ENCODE measurements at places on chromosomes 12 and 14.
A peak's percentile ranks its signal among the peaks of the same experiment; 100 is the strongest.

GRCh38 chr14:92121670-92122350 lies at the start of the genes CPSF2 and NDUFB1:
Gene CPSF2 (plus strand): TSS chr14:92121969. CDS start chr14:92130985, 9,016 bp downstream.
Gene NDUFB1 (minus strand): TSS chr14:92121706. CDS start chr14:92117637, 4,069 bp downstream.
- DNase-seq: peak; percentile 99

DNA sequence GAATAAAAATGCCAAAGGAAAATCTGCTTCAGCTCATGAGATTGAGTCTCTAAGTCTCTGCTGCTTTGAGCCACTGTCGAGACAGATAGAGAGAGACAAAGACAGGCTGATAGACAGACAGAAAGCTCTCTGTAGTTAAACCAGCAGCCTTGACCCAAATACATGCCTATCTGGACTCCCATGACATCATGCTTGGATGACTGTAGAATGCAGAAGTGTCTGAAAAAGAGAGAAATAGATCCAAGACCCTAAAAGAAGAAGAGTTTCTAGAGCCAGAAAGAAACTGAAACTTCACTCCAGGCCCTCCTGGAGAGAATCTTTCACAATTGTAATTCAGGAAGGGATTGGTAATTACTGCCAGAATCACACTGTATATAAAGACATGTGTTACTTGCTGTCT lies 122.6 kb upstream of the PLXNC1 start:
- no peak for DNase-seq

- no peak for DNase-seq
These were observed 99.1 kb downstream of the BICD1 start for GRCh38 chr12:32205731-32206130.

DNA sequence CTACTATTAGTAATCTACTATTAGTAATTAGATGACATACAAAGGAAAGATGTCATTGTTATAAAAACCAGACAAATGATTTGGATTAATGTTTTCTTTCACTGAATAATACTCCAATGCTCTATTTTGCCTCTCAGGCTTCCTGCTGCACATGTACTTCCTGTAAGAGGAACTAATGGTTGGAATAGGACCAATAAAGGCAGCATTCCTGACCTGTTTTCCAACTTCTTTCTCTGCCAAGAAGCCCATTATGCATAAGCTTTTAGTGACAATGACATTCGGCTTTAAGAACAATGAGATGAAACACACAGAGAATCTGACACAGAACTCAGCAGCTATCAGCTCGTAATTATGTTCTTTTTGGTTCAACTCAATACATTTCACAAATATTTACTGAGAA lies 5.2 kb upstream of the C12orf56 start:
- no peak for DNase-seq

- no peak for DNase-seq
These were observed 50.4 kb downstream of the LRP6 start for GRCh38 chr12:12216349-12217017.

DNA sequence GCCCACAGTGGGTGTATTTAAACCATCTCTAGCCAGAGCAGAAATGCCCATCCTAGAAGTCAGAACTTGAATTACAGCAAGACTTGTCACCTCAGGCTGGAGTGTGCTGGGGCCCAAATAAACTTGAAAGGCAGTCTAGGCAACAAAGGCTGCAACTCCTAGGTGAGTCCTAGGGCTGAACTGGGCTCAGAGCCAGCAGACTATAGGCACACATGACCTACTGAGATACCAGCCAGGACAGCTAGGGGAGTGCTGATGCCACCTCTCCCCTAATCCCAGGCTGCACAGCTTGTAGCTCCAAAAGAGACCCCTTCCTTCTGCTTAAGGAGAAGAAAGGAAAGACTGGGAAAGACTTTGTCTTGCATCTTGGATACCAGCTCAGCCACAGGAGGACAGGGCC lies 106.0 kb downstream of the TXNDC16 start:
- DNase-seq: no peak

GRCh38 chr14:32081901-32082300 lies 4.8 kb downstream of the ARHGAP5 start:
- DNase-seq: no peak

DNA sequence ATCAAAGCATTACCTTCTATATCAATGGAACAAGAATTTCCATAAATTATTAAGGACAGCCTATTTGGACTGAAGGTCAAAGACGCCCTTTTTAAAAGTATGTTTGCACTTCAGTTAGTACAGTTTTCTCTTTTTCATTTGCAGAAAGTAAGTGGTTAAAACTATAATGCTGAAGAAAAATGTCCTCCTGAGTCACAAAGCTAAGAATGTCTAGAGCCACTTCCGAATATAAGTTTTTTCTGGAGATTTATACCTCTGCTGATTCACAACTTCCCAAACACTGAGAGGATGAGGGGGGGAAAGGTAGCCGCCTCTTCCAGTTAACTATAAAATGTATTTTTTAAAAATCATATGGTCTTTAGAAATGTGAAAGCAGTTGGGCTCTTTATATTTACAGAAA lies 84.9 kb downstream of the DUSP6 start:
- DNase-seq: no peak

DNA sequence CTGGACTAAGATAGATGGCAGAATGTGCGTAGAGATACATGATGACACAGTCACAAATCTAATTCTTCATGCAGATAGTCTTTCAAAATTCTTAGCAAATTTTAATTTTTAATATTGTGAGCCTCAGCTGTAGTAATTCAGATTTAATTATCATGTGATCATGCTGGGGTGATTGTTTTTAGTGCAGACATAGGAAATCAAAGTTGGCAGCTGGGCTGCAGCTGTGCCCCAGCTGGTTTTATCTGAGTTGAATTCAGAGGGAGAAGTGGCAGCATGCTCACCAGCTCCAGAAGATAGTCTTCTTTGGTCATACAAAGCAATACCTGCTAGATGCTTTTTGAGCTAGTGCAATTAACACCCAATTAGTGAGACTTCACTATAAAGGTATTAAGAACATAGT lies 292.9 kb downstream of the RAD51B start:
- peak; percentile 32 for DNase-seq

- DNase-seq: no peak
These were observed 117.2 kb upstream of the SCAF11 start for GRCh38 chr12:46107591-46107990.

- no peak for DNase-seq
These were observed 107.2 kb downstream of the RAD51B start for GRCh38 chr14:67926821-67927220.

DNA sequence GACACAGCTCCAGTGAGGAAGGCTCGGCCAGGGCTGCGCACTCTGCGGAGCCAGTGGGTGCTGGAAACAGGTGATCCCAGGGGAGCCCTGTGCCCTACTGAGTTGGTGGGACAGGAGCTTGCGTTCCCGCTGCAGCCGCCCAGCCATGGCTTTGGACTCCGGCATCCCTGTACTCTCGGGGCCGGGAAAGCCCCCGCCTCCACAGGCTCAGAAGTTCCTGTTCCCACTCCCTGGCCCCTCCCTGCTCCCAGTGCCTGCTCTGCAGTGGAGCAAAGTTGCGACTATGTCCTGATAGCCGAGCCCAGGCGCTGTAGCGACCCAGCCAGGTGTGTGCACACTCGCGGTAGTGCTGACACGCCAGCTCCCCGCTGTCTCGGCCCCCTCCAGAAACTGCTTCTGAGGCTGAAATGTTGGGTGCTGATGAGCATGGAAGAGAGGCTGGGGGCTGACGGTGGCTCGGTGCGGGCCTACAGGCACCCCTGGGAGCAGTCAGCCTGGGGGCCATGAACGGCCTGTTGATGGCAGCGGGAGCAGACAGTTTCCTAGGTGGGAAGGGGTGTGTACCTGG lies 344.6 kb upstream of the MGAT4C start:
- DNase-seq: no peak
